ENCODE measurements at places on chromosomes 4 and X. TPM values are rescaled to one million over a fixed set of nuclear protein-coding genes. Genes with fewer than 3 reads are reported as not detected.

IQCM gene
- not detected for total RNA-seq

RBM46 gene
- not detected for total RNA-seq

GRCh38 chrX:136823175-136823574, 42.4 kb upstream of the ARHGEF6 start:
- no peak for DNase-seq

GRCh38 chr4:83885256-83886182, 349.6 kb downstream of the GPAT3 start:
- no peak for DNase-seq

GRCh38 chrX:154000051-154000450, 19.7 kb downstream of the IRAK1 start:
- no peak for DNase-seq

DNA sequence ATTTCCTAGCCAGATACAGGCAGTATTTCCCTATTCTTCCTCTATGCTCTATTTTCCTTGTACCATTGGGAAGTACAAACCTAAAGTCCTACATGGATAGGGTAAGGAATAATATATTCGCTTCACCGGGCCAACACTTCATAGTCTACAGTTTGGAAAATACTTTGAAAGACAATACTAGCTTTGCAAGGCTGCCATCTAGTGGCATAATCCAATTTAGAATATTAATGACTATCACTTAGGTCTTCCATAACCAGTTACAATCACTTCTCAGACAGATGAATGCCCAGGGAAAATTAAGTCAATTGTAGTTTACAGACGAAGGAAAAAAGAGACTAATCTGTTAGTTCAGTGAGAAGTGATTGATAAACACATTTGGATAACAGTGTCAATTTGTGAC, 141.0 kb upstream of the FAM47C start:
- no peak for DNase-seq

DNA sequence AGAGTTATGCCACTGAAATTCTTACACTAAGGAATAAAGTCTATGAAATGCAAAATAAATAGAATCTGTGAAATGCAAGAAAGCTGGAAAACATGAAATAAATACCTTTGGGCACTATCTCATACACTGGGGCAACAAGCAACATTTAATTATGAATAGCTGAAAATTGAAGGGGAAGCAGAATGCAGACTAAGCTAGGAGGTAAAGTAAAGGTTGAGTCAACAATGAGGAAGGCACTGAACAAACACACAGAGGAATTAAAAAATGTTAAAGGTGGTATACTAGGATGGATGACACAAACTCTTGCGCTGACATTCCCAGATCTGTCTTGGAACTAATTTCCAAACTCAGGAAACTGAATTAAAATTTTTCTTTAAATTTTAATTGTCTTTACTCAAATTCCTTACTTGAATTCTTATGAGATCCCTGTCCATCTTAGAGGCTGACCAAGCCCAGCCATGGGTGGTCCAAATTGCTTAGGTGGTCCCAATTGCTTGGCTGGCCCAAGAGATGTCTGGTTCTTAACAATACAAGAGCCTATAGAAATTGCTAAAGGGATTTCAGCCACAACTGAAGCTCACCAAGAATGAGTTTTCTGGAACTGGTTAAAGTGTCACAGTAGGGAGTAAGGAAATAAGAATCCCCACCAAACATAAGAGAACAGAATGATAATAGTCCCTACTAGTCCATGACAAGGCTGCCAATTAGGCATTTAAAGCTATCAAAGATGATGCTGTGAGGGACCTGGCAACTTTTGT, 41.3 kb upstream of the ZCCHC13 start:
- no peak for DNase-seq

- DNase-seq = no peak
Measured at GRCh38 chrX:150845091-150845490, 53.4 kb downstream of the CD99L2 start.

- DNase-seq = no peak
Measured at GRCh38 chr4:89657931-89658700, 178.8 kb downstream of the SNCA start.

- DNase-seq = no peak
Measured at GRCh38 chr4:6178757-6179156, 21.6 kb downstream of the JAKMIP1 start.
